ENCODE measurements at places on chromosomes 11 and 22. TPM values are rescaled to one million over a fixed set of nuclear protein-coding genes. Genes with fewer than 3 reads are reported as not detected.

The APOL5 gene
- total RNA-seq = not detected

DNA sequence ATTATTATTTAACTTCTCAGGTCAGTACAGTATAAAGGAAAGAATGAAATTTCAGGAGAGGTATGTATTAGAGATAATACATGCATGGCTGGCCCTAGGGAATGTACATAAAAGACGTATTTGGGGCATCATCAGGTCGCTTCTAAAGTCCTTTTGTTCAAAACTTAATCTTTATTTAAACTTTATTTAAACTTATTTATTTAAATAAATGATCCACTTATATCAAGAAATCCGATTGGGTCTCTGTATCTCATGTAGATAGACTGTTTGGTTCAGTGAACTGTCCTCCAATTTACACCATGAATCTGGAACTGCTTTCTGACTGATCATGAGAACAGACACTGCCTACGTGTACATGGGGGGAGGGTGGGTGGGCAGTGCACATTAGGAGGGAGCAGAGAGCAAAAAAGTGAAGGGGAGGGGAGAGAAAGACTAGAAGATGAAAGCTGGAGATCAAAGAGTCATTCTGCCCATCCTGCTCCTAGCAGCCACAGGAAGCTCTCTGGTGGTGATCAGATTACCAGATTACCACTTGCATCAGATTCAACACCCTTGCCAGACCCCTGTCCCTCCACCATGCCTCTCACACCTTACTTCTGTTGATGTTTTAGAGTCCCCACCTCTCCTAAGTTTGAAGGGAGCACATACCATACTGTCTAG is 92.1 kb upstream of the MTMR2 start:
- no peak for DNase-seq

The H19 gene
- total RNA-seq = not detected

DNA sequence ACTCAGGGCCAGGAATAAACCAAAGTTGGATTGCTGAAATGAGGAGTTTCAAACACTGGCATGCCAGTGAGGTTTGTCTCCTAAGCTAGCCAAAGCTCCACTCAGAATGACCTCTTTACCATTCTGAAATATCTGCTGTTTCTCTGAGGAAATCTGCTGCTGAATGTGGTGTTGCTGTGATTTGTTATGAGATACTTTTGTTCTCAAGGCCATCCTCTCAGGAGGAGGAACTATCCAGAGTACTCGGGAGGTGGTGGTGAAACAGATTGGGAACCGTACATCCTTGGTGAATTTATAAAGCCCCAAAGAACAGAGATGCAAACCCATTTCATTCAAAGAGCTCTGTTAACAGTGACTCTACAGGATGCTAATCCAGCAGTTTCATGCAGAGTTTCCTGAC is 50.5 kb downstream of the BDNF start:
- no peak for DNase-seq

GRCh38 chr11:45852712-45853101 is 5.4 kb downstream of the CRY2 start:
- no peak for DNase-seq
